Renal cortical epithelial cell (primary cell): ENCODE measurements at places on chromosomes 13 and 19. TPM values are rescaled to one million over a fixed set of nuclear protein-coding genes. Genes with fewer than 3 reads are reported as not detected.

The RNF113B gene
- not detected in 2 replicates for total RNA-seq

The KCNN4 gene
- 0.85 and 8.5 TPM in 2 replicates for total RNA-seq

The KLK14 gene
- total RNA-seq = not detected in 2 replicates

The TRAPPC5 gene
- total RNA-seq = 47.7 and 118 TPM in 2 replicates

The MBD3L3 gene
- total RNA-seq = not detected in 2 replicates

The SERPINE3 gene
- total RNA-seq = not detected in 2 replicates

The ZNF568 gene
- total RNA-seq = 4.2 and 14.4 TPM in 2 replicates

The KLK1 gene
- not detected in 2 replicates for total RNA-seq

The POLRMT gene
- 22.6 and 46.3 TPM in 2 replicates for total RNA-seq

The EHD2 gene
- 43.9 and 172 TPM in 2 replicates for total RNA-seq

The ZNF296 gene
- total RNA-seq = 0.65 TPM in 1 of 2 replicates, not detected in the other

The CBY2 gene
- total RNA-seq = 0.05 TPM in 1 of 2 replicates, not detected in the other

The ZNF329 gene
- total RNA-seq = 13.0 and 21.8 TPM in 2 replicates

The CDADC1 gene
- total RNA-seq = 5.2 and 7.5 TPM in 2 replicates

The HSD17B14 gene
- total RNA-seq = 0.60 and 1.7 TPM in 2 replicates
